ENCODE measurements at places on chromosomes 7 and 10.

DNA sequence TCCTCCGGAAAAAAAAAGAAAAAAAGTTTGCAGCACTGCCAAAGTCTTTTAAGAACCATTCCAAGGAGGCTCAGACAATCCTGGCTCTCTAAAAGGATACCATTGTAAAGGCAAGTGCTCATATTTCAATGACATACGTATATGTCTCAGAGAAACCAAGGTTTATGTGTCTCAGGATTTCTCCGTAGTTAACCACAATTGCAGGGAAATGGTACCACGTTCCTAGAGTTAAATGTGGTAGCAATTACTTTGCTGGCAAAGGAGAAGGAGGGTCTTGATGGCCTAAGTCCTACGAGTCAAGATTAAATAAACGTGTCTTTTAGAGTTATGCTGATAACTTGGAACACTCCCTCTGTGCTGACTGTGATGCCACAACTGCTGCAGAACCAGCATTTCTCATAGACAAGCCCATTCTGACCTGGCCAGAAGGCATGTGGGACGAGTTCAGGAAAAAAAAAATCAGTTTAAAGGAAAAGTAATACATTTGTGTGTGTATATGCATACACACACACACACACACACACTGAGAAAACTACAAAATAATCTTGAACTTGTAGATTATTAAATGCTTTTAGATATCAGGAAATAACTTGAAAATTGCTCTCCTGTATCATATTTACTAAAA lies 245.9 kb downstream of the FGFR2 start:
- no peak for DNase-seq

DNA sequence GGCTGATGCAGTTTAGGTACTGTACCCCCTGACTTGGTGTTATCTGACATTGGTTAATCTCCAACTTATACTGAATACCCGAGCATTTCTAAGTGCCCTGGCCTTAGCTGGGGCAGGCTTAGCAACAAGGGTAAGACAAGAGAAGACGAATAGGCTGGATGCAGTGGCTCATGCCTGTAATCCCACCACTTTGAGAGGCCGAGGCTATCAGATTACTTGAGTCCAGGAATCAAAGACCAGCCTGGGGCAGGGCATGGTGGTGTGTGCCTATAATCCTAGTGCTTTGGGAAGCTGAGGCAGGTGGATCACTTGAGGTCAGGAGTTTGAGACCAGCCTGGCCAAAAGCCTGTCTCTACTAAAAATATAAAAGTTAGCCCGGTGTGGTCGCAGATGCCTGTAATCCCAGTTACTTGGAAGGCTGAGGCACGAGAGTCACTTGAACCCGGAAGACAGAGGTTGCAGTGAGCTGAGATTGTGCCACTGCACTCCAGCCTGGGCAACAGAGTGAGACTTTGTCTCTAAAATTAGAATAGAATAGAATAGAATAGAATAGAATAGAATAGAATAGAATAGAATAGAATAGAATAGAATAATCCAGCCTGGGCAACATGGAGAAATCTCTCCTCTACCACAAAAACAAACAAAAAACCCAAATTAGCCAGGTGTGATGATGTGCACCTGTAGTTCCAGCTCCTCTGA lies 108.9 kb downstream of the BICC1 start:
- DNase-seq: no peak

DNA sequence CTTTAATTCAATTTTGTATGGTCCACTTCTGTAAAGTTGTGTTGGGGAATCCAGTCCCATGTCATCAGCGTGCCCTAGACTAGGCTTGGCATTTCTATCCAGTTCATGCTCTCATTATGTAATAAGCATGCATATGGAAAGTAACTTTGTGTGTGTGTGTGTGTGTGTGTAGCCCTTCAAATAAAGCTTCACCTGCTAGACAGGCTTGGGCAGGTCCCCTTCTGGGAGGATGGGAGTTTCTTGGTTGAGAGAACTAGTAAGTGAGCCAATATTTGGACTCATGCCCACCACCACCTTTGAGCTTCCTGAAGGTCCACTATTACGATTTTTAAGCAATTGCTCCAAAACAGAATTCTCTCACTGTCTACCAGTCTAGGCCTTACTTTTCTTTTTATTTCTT lies 6.9 kb downstream of the BZW2 start:
- DNase-seq: no peak

DNA sequence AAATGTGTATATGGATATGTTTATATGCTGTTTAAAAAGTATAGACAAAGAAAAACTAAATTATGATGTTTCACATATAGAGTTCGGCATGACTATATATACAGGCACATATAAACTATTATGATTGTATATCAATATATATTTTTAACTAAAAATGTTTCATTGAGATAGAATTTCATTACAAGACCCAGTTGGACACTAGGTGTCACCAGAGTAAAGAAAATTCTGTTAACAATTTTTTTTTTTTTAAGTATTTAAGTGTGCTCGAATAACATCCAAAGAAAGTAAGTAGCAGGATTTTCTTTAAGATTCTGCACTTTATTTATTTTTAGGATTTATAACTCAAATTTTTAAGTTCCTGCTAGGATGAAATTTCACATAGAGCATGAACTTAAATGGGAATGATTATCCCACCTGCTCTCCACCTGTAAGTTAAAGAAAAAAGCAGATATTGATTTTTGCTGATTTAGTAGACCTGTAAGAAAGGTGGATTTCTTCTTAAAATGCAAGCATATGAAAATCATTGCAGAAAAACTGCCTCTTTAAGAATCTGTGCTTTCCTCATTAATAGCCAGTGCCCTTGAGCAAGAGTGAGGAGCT lies 961.5 kb downstream of the PCDH15 start:
- no peak for DNase-seq

DNA sequence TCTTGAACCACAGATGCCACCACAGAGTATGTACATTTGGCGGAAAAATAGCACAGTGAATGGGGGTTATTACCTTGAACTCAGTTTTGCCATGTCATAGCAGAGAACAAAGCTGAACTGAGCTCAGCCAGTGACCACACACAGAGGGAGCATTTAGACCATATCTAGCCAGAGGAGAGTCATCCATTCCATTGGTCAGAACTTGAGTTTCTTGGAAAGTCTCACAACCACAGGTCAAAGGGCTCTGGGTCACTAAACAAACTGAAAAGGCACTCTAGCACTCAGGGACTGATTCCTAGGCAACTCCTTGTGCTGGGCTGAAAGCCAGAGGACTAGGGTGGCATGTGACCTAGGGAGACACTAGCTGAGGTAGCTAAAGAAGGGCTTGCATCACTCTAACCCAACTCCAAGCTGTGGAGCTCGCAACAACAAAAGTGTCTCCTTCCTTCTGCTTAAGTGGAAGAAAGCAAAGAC lies 239.7 kb upstream of the SEMA3D start:
- DNase-seq: peak; percentile 35

GRCh38 chr10:82161264-82161663 lies 286.3 kb downstream of the NRG3 start:
- DNase-seq: no peak

GRCh38 chr10:126463286-126463685 lies 75.0 kb upstream of the ADAM12 start:
- DNase-seq: no peak

- peak; percentile 7 for DNase-seq
Measured at GRCh38 chr7:111708072-111708471, 145.8 kb upstream of the IMMP2L start.

GRCh38 chr7:22860337-22860736 lies 37.7 kb upstream of the TOMM7 start:
- no peak for DNase-seq

- no peak for DNase-seq
Measured at GRCh38 chr10:130757271-130757670, 554.2 kb downstream of the TCERG1L start.
